ENCODE measurements at places on chromosomes 2 and 18.

GRCh38 chr2:199955007-199955338 is 318 bp downstream of the TYW5 start:
- no peak for DNase-seq

DNA sequence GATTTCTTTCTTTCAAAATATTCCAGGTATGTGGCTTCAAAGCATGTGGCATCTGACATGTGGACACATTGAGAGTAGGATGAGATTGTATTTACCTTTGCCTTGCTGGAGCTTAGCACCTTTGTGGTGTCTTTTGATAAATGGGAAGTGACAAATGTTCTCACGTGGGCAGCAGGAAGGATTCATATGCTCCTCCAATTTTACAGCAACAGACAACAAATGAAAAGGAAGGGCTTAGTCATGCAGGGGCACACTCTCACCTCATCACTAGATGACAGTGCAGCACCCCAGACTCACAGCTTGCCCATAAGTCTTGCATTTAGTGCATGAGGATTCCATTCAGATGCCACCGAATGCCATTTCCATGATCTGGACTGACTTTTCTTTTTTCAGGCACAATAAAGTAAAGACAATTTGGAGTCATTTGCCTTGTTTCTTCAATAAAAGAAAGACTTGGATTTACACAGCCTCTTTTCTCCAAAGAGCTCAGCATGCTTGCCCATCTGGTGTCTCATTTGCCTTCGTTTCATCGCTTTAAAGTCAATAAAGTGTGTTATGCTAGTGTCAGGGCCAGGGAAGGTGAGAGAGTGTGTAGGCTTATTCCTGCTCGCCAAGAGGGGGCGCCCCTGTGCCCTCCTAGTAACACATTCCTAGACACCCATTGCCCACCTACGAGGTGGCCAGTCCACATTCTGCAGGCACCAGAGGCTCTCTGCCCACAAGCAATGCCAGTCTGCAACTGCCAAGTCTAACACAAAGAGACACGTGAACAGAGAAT is 39.6 kb upstream of the DAPL1 start:
- DNase-seq = no peak

DNA sequence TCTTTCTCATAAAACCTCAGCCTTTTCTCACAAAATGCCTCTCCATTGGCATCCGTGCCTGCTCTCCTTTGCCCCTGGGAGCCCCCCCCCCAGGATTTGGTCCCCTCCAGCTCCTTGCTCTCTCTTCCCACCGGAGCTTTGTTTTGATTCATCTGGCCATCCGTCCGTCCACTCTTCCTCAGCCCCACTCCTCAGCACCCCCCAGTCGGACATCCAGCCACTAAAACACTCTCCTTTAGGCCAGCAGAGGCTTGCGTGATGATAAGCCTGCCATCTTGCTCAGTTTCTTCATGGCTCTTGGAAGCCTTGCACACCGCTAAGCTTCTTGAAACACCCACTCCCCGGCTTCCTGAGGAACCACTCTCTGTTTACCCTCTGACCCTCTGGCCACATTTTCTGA is 31.5 kb upstream of the GNAL start:
- DNase-seq = no peak

DNA sequence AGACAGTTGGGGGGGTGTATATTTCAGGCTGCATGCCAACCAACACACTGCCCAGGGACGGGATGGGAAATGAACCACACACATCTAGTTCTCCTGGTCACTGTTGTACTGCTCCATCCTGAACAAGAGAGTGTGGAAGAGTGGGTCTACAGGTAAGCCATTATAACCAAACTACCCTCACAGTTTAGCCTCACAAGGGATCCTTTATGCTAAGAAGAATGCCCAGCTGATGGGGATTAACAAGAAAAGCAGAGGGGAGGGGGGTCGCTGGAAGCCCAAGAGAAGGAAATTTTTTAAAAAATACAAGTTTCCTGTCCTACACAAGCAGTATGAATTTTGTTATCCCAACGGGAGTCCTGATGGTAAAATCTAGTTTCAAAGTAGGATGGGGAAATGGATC is 16.1 kb downstream of the SPRED2 start:
- no peak for DNase-seq

GRCh38 chr2:186518291-186518690 is 32.2 kb downstream of the ZC3H15 start:
- no peak for DNase-seq

DNA sequence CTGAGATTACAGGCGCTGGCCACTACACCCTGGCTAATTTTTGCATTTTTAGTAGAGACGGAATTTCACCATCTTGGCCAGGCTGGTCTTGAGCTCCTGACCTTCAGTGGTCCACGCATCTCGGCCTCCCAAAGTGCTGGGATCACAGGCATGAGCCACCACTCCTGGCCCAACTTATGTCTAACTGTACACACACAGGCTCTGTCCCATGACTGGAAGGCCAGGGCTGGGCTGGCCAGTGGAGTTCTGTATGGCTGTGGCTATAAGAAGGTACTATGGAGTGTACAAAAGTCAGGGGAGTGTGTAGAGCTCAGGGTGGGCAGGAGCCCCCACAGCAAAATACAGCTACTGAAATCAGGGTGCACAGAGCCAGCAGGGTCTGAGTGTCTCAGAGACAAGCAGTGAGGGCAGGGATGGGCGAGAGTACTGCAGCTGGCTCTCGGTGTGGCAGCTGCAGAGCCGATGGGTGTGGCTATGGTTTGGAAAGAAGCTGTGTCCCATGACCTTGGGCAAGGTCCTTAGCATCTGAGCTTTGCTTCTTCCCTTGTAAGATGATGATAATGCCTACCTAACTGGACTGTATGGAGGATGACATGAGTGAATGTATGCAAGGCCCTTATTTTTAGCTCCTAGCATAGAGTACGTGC is 10.4 kb upstream of the MSGN1 start:
- no peak for DNase-seq
